ENCODE measurements at places on chromosomes 1 and 21.

- no peak for DNase-seq
Observed at GRCh38 chr1:72397786-72398185, 115.4 kb upstream of the NEGR1 start.

- DNase-seq = peak; percentile 17
Observed at GRCh38 chr1:236156512-236157208, 14.3 kb downstream of the GPR137B start.

DNA sequence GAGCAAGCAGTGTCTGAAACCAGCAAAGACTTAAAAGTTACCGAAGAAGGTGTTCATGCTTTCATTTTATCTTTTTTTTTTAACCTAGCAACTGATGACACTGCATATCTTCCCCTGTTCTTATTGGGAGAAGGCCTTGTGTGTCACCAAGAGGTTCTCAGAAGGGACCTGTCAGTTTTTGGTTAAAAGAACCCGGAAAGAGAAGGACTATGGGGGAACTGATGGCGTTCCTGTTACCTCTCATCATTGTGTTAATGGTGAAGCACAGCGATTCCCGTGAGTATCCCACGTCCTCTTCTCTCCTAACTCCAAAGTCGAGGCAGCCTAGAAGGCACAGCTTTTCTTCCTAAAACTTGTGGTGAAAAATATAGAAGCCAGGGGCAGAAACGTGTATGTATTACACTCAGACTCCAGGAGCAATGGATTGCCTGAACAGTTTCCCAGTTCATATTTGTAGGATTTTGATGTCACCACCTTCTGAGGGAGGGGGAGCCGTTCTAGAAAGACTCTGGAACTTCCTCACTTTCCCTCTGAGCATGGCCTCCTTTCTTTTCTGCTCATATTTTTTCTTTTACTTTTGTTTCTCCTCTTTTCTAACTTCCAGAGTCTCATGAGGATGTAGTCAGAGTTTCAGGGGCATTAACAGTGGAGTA lies at the start of gene MR1:
Gene MR1, plus strand, starts transcription at position 185 of the 653 bp plus-strand sequence. Its CDS starts 25 bp downstream, at position 210.
- no peak for DNase-seq

GRCh38 chr21:44724926-44725325 lies 13.6 kb upstream of the TSPEAR start:
- DNase-seq = no peak

GRCh38 chr1:161047436-161048420 lies 2.0 kb upstream of the USF1 start:
- no peak for DNase-seq

DNA sequence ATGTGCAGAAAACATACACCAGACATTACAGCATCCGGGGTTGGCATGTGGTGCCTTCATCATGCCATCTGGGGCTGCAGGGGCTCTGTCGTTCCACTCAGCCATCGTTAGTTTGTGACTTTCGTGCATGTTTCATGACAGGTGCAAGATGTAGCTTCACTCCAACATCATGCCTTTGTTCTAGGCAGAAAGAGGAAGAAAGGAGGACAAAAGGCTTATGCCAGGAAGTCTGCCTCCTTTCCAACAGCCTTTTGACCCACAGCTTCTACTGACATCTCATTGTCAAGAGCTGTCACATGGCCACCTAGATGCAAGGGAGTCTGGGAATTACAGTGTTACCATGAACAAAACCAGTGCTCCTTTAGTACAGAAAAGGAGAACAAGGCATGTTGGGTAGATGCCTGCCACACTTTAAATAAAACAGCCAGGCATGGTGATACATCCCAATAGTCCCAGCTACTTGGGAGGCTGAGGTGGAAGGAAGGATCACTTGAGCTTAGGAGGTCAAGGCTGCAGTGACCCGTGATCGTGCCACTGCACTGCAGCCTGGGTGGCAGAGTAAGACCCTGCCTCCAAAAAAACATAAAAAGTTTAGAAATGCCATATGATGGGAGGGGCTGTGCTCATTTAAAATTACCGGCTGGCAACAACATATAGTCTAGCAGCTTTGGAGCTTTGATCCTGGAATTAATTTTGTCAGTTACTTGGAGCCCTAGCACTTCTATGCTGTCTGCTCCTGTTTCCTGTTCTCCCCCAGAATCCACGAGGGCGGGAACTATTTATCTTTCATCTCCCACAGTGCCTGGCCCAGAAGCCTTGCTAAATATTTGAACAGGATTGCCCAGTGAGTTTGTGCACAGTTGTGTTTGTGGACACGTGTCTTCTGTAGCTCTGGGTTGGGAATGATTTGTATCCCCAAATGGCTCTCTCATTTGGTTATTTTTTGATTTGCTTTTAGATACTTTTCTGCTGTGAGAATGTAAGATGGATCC lies 7.4 kb downstream of the DOP1B start:
- DNase-seq = no peak

DNA sequence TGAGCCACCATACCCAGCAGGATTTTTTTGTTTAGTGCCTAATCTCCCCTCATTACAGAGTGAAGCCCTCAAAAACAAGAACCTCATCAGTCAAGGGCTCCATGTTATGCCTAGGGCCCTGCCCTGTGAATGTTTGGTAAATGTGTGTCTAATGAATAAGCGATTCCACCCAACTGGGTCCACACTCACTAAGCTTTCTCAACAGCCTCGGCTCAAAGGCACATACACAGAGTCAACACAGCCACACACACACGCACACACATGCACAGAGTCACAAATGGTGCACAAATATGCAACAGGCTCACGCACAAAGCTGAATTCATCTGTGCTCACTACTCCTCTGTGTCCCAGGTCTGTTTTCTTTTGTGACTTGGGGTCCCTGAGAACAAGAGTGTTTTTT lies 11.7 kb upstream of the SYNC start:
- no peak for DNase-seq

DNA sequence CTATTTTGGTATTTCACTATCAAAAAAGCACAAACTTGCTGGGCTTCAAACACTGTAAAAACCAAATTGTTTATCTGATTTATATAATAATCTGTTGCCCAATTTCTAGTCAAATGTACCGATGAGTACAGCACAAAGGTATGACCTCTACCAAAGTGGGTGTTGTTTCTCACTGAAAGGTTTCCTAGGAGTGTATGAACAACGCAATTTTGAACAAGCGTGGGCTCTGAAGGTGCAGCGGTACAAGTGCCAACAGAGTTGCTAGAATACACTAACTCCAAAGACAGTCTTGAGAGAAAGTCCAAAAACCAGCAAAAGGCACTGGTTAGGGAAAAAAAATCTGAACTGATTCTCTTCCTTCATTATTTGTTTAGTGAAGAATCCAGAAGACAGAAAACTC lies 130.4 kb downstream of the ATP1B1 start:
- no peak for DNase-seq

DNA sequence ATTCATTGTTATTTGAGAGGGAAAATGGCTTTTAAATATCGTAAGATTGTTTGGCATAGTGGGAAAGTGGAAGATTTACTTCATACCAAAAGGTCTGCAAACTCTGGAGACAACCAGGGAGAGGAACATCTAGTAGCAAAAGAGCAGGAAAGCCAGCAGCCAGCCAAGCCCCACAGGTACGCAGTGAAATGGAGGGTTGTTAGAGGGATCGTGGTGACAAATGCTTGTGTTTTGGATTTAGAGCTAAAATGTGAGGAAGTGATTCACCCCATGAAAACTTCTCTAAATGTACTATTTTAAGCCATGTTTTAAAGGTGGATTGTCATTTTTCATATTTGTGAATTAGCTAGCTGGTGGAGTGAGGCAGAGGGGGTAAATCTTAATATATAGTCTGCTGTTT lies 69.3 kb downstream of the RPS6KC1 start:
- DNase-seq = no peak

DNA sequence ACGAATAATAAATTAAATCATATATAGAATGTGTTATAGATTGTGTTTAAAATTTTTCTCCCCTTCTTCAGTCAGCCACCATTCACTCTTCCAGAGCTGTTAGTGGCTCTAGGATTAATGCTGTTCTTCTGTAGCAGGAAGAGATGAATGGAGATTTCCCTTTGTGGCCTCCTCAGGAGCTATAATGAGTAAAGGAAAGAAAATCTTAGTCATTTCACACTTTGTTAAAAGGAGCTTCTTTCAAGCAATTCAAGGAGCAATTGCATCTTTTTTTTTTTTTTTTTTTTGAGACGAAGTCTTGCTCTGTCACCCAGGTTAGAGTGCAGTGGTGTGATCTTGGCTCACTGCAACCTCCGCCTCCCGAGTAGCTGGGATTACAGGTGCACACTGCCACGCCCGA lies 23.7 kb upstream of the TMCO2 start:
- no peak for DNase-seq

- DNase-seq = no peak
Observed at GRCh38 chr1:64215576-64215975, 12.2 kb downstream of the UBE2U start.

GRCh38 chr1:41658431-41659158 lies 174.1 kb upstream of the EDN2 start:
- no peak for DNase-seq

DNA sequence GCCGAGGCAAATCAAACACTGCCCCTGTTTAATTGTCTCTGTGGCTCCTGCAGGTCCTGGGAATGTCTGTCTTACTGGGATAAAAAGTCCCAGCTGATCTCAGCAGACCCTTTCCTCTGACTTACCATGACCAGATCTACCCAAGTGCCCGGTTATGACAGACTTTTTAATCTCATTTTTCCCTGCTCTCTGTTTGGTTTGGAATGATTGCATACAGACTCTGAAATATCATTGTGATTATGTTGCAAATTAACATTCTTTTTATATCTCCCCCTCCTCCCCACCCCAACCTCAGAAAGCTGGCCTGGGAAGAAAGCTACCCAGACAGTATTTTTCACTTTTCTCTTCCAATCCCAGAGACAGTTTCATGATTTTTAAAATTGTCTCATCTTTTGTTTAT lies 16.3 kb downstream of the RAB7B start:
- DNase-seq = no peak

GRCh38 chr1:53275566-53275965 lies 37.2 kb upstream of the MAGOH start:
- DNase-seq = no peak

DNA sequence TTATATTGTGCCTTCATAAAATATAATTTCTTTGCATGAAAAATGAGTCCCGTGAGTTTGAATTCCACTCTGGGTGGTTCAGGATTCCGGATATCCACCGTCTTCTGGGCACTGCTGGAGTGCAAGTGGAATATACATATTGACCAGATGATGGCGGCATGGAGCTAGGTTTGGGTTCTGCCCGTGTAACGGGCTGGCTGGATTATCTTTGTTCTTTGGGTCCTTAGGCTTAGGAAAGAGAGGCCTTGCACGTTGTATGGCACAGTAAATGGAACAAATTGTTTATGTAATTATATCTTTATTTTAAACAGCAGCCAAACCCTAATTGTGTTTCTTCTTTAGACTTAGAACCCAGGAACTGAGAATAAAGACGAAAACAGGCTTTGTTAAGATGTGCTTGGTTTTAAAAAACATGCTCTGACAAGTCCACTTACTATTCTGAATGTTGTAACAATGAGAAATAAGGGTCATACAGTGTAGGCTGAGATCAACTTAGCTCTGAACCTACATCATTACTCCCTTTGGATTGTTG lies 13.5 kb upstream of the ACBD6 start:
- DNase-seq = no peak

DNA sequence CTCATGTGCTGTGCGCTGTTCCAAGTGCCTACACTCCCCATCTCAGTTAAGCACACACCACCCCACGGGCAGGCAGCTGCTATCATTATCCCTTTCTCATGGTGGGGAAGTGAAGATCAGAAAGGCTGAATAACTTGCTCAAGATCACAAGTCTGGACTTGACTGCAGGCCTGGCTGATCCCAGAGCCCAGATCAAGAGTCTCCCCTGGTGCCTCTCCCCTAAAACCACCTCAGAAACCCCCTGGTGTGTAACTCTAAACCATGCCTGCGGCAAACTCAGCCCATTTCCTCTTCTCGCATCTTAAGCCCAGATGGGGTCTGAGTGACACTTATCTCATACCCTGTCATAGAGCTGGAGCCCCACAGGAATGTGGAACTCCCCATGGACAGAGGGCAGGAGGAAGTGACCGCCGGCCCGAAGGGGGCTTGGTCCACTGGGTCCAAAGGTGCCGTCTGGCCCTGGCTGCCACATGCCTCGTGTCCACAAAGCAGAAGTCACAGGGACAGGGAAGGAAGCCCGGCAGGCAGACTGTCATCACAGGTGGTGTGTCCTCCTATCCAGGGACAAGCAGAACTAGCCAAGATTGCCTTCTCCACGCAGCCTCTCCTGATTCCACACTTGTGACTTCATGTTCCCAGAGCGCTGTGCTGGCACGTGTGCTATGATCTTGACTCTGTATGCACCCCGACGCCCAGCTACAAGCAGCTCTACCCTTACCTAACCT lies 92.1 kb downstream of the SYF2 start:
- DNase-seq = no peak

DNA sequence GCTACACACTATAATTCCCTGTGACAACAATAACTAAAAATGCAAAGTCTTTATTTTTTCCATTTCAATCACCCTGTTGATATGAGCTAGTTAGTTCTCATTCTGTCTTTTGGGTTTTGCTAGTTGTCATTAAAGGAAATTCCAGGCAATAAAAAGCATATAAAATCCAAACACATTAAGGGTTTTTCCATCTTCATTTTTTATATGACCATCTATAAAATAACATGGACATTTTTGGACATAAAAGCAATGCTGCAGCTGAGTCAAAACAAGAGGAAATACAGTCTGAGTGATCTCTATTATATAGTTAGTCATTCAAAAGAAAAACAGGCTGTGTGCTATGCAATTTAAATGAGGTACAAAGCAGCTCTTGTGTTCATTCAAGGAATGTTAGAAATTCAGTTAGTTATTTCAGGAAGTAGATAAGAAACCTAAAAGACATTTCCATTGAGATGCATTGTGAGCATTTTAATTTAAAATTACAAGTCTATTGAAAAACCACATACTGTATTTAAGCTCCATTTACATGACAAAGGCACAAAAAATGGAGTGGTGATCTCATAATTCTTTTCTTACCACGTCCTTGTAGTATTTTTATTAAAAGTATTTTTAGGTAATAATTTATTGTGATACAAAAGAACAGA lies 67.3 kb upstream of the BCL10 start:
- DNase-seq = no peak

GRCh38 chr1:231724876-231725647 lies 98.5 kb downstream of the DISC1 start:
- DNase-seq = no peak

- no peak for DNase-seq
Observed at GRCh38 chr1:100752791-100753190, 33.2 kb downstream of the VCAM1 start.

GRCh38 chr1:11182884-11183283 lies 6.3 kb upstream of the ANGPTL7 start:
- no peak for DNase-seq
